ENCODE measurements at places on chromosomes 16 and 17.

- DNase-seq: no peak
These were observed 721.1 kb upstream of the RBFOX1 start for GRCh38 chr16:6611535-6611934.

GRCh38 chr16:10667239-10667638 is 27.5 kb downstream of the TEKT5 start:
- no peak for DNase-seq

- no peak for DNase-seq
These were observed 158 bp downstream of the ALYREF start for GRCh38 chr17:81891303-81891552.

- DNase-seq: peak; percentile 56
These were observed 4.6 kb upstream of the ATP2A1 start for GRCh38 chr16:28873543-28874201.

DNA sequence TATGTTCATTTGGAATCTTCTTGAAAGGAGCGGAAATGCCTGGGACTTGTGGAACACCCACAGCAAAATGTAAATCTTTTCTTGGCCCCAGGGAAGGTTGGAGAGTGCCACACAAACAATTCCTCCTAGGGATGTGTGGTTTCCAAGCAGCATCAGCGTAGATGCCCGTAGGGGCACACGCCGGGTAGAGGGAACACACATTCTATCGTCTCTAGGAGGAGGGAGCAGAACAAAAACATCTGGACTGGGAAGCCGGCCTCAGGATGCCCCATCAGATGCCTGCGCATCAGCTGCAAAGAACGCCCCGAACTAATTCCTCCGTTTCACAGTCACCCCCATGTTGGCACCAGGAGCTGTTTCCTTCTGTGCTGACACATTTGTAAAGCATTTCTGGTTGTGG is 357.9 kb upstream of the ZFHX3 start:
- no peak for DNase-seq

DNA sequence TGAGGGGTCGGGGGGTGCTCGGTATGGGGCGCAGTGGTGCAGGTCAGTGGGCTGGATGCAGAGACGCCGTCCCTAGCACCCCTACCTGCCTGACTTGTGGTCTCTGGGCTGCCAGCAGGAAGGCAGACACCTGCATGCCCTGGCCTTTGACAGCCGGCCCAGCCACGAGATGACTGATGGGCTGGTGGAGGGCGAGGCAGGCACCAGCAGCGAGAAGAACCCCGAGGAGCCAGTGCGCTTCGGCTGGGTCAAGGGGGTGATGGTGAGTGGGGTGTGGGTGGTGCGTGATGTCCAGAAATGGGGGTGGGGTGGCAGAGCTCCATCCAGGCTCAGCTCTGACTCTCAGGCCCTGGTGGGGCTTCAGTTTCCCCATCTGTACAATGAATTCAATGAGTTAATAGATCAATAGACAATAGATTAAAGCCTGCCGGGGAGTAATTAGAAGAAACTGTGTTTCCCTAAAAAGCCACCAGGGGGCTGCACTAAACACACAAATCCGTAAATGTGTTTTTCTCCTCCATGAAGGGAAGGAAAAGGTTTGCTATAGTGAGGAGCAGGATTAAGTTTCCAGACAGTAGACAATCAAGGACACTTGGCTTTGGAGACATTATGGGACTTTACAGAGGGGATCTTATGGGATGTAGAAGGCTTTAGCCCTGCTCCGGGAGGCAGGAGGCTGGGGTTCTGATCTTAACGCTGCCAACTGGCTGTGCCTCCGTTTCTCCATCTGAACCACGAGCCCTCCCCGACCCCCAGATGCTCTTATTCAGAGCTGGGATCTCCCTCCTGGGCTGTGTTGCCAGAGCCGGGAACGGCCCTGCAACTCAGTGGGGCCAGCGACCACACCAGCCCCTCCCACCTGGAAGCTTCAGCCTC is 2.2 kb downstream of the SLC12A3 start:
- DNase-seq: peak; percentile 63

DNA sequence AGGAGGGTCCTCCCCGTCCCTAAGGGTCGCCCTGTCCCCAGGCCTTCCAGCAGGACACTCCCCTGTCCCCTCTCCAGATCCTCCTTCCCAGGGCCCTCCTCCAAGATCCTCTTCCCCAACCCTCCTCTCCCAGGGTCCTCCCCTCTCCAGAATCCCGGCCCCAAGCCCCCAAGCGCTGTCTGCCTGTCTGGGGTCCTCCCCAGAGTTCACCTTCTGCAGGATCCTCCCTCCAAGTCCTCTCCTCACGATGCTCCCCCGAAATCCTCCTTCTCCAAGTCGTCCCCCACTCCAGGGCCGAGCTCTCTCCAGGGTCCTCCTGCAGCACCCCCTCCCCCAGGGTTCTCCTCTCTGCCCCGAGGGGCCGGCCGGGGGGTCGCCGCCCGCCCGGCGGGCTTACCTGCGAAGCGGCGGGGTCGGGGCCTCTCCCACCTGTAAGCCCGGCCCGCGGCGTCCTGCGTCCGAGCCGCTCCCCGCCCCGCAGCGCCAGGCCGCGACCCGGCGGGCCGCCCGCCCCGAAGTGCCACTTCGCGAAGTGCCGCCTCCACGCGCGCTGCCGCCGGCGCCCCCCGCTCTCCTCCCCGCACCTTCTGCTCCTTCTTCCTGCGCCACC is 678 bp upstream of the BAIAP2 start:
- no peak for DNase-seq

- DNase-seq: no peak
These were observed 20.5 kb downstream of the C1QTNF1 start for GRCh38 chr17:79044462-79044861.

DNA sequence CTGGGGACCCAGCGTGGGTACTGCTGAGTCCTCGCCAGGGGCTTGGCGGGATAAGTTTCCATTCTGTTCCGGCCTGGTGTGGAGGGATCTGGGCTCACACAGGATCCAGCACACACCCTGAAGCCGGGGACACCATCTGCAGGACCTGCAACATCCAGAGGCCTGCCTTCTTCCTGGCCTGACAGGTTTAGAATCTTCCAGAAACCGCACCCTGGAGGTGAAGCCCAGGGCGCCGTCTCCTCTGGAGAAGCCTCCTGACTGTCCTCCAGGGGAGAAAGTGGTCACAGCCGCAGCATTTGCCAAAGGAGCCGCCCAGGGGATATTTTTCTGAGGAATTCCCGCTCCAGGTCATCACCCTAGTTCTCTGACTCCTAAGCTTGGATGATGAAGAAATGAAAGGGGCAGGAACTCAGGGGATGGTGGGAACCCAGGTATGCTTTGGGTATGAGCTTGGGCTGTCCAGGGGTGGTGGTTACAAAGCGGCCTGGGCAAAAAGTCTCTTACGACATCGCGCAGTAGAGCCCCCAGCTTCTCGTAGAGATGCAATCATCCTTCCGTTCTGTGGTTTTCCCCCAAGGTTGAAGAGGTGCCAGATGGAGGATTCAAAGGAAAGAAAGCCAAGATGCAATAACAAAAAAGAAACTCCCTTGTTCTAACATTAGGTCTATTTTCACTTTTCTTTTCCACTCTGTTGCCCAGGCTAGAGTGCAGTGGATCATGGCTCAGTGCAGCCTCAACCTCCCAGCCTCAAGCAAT is 9.1 kb upstream of the CRISPLD2 start:
- DNase-seq: no peak

DNA sequence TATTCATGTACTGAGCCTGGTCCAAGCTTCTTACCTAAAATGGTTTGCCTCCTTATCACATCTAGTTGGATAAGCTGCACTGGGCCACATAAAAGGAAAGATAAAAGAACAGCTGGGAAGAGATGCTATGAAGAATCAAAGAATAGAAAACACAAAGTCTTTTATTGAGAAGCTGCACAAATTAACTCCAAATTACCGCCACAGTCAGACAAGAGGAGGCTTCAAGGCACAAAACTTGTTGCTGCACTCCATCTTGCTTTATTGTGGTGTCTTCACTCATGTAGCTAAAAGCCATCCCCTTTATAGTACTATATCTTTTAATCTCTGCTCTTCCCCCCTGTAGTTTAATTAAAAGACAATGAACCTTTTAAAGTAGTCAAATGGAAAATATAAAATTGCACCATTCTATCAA is 330.6 kb upstream of the PMFBP1 start:
- no peak for DNase-seq

GRCh38 chr16:83215406-83216001 is 588.7 kb downstream of the CDH13 start:
- peak; percentile 23 for DNase-seq

- DNase-seq: no peak
These were observed 18.7 kb downstream of the USP36 start for GRCh38 chr17:78821961-78822360.

DNA sequence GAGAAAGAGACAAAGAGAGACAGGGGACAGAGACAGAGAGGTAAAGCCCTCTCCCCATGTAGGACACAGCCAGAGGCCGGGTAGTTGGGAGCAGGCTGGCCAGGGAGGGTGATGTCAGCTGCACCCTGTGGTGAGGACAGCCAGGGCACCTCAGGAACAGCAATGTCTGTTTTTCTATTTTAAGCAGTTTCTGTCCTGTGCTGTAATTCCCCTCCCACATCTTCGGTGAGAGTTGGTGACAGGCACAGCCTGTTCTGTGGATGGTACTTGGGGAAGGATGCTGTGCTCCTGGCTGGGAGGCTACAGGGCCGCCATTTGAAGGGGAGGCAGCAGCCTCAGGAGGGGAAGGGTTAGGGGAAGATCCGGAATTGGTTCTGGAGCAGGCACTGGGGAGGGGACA is 163.5 kb downstream of the SDK2 start:
- no peak for DNase-seq

- no peak for DNase-seq
These were observed 10.1 kb downstream of the MPO start for GRCh38 chr17:58270476-58271215.

DNA sequence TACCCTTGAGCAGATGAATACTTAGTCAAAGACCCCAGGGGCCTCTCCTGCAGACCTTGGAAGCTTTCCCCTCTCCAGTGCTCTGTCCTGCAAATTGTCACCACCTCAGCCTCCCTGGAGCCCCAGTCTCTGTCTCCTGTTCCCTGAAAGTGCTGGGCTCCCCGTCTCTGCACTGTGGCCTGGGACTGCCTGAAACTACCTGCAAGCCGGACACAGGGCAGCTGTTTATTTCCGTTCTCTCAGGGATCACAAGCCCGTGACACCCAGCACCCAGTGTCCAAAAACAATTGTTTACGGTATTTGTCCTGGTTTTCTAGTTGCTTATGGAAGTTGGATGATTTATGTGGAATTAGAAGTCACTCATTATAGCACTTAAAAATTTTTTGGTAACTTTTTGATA is 81.6 kb upstream of the CHMP6 start:
- DNase-seq: no peak

GRCh38 chr17:62189377-62189776 is 124.3 kb upstream of the MED13 start:
- no peak for DNase-seq

- no peak for DNase-seq
These were observed 16.4 kb downstream of the CDH5 start for GRCh38 chr16:66382966-66383299.

- no peak for DNase-seq
These were observed 4.2 kb downstream of the MSI2 start for GRCh38 chr17:57260325-57261083.

DNA sequence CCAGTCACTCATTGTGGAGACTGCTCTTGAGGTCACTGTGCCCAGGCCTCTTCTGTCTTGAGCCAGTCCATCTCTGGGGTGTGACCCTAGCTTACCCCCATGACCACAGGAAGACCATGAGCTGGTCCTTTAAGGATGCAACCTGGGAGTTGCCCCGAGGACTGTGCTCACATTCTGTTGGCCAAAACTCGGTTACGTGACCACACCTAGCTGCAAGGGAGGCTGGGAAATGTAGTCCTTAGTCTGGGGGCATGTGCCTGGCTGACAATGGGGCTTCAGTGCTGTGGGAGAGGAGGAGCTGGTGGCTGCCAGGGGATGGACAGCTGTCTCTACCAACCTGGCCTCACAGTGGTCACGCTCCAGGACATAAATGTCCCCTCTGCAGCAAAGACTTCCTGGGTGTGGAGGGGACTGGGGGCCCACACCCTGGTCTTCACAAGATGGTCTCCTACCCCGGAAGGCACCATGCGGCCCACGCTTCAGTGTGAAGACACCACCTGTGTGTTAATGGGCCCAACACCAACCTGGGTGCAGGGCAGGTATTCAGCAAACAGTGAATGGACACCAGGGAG is 55.4 kb downstream of the JPH3 start:
- DNase-seq: no peak

GRCh38 chr16:30122604-30123160 is 338 bp downstream of the MAPK3 start:
- DNase-seq: no peak

GRCh38 chr17:81980707-81981343 is 3.4 kb downstream of the ASPSCR1 start:
- no peak for DNase-seq
